ENCODE measurements at places on chromosomes 3 and 15.
A peak's percentile ranks its signal among the peaks of the same experiment; 100 is the strongest.

GRCh38 chr3:157204431-157204830, 44.5 kb upstream of the CCNL1 start:
- no peak for DNase-seq

DNA sequence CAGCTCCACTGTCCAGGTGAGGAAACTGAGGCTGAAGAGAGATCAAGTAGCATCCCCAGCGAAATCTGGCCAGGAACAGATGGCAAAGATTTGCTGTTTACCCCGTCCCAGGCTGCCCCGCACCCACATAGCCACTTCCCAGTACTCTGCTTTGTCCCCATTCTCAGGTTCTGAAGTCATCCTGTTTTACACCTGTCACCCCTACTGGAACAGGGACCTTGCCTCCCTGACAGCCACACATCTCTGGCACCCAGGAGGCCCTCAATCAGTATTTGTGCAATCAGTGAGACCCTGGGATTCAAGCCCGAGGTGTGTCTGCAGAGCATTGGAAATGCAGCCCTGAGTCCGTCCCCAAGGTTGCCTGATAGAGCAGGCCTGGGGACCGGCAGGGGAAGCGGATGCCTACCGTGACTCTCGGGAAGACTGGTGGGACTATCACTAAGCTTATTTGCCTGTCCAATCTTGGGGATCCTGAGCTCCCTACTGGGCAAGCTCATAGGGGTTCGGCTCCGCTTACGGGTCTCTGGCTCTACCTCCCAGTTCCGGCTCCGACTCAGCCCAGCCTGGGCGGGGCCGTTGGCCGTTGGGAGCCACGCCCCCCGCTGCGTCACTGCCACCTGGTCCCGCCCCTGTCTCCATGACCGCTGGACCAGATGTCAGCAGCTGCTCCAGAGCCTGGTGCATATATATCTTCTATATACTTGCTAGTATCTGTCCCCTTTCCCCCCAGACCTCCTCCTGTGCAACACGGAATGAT, 17.5 kb upstream of the FANCD2 start:
- peak; percentile 33 for DNase-seq

GRCh38 chr15:40238532-40239403, at the start of gene PAK6:
TSS of gene PAK6 (plus strand) at chr15:40239063. CDS start at chr15:40264786, 25,723 bp downstream.
- no peak for DNase-seq

GRCh38 chr3:31538801-31539200, 6.1 kb downstream of the STT3B start:
- no peak for DNase-seq

GRCh38 chr15:31563001-31563400, 236.4 kb downstream of the KLF13 start:
- DNase-seq: no peak

- DNase-seq: no peak
Observed at GRCh38 chr3:47978386-47978785, 37.8 kb downstream of the MAP4 start.

- no peak for DNase-seq
Observed at GRCh38 chr3:23875113-23875725, 41.6 kb downstream of the NKIRAS1 start.

- no peak for DNase-seq
Observed at GRCh38 chr3:143865302-143865701, 17.0 kb upstream of the SLC9A9 start.

DNA sequence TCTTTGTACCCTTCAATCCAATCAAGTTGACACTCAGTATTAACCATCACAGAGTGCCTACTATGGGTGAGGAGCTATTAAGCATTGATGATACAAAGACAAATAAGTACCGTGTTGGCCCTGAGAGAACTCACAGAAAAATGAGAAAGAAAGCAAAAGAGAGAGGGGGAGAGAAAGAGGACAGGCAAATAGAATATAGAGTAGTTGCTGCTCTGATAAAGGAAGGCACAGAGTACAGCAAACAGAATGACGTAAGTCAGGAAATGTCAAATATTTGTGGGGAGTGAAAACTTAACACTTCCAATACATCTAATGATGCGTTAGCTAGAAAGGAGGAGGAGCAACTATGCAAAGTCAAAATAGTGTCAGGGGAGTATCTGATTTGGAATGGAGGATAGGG, 320.6 kb upstream of the KCNH8 start:
- DNase-seq: no peak

DNA sequence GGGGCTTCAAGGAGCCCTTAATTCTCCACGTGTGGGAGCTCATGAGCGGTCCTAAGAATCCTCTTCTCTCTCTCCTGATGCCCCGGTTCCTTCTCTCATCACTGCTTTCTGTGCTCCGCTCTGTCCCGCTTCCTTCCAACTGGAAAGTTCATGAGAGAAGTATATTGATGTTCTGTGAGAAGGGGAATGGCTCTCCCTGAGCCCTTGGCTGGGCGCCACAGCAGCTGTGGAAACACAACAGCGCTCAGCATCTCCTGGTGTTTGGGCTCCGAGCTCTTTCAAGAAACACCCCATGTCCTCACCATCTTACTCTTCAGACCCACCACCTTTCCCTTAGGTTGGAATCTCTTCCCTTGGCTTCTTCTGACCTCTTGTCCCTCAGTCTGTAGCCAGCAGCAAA, 161.7 kb downstream of the VGLL4 start:
- no peak for DNase-seq

- DNase-seq: no peak
Observed at GRCh38 chr3:98809557-98809956, 46.4 kb downstream of the ST3GAL6 start.

- no peak for DNase-seq
Observed at GRCh38 chr3:107643038-107643883, 120.5 kb downstream of the BBX start.

DNA sequence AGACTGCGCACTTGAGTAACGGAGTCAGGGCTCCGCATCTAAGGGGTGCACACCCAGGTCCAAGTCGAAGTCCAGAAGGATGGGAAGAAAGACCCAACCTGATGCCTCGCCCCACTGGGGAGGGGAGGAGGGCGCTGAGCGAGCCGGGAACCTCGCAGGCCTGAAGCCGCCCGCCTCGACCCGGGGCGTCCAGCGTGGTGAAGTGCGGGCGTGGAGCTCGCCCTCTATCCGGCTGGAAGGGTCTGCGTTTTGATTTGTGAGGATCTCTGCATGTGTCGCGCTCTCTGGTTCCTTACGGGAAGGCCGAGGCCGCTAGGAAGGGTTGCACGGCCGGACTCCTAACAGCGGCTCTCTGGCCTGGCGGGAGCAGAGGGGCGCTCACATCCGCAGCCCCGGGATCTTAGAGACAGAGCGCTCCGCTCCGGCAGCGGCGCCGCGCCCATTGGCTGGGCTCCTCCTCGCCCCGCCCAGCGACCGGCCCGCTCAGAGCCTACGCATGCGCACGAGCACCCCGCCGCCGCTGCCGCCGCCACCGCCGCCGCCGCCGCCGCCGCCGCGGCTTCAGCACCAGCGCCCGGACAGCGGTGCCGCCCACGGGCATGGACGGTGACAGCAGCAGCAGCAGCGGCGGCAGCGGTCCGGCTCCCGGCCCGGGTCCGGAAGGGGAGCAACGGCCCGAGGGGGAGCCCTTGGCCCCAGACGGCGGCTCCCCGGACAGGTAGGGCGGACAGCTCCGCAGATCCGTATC, at the start of gene DISP2:
Gene DISP2, plus strand, starts transcription at position 497 of the 748 bp plus-strand sequence. Its CDS starts 103 bp downstream, at position 600.
- DNase-seq: peak; percentile 68

DNA sequence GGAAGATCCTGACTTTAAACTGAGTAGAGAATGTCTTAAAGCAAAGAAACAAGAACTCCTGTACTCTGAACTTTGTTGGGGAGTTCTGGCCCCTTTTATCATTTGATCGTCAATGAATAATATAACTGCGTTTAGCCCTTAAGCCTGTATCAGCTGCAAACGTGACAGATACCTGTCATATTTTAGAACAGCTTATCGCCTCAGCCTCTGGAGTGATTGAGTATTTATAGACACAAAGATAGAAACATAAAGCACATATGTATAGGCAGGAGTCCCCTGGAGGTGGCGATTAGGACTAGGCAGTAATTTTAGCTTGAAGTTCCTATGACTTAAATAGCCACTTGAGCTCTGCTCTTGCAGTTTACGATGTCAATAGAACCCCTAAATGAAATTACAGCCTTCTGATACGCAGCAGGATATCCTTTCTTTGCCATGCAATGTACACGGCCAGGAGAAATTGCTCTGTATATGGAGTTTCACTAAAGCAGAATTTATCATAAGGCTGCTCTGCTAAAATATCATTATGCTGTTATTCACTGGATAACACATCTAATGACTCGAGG, 321.8 kb downstream of the TIGIT start:
- no peak for DNase-seq

DNA sequence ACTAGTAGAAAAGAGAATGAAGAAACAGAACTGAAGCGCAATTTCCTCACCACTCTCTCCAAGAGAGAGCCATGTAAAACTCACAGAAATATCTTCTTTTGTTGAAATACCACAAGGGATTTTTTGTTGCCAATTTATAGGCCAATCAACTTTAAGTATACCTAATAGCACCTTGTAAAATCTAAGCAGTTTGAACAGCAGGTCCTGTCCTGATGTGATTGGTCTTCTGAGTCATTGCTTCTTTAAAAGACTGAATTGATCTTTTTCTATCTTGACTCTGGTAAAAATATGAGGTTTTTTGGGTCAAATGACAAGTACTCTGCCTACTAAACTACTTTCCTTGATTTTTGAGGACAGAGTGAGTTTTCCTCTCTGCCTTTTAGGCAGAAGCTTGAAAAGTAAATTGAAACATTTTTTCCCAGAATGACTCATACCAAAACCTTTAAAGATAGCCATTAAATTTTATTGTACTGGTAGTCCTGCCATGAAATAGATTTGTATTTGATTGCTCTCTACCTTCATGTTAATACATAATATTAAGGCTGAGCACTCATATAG, 343.9 kb upstream of the CBLB start:
- DNase-seq: no peak

DNA sequence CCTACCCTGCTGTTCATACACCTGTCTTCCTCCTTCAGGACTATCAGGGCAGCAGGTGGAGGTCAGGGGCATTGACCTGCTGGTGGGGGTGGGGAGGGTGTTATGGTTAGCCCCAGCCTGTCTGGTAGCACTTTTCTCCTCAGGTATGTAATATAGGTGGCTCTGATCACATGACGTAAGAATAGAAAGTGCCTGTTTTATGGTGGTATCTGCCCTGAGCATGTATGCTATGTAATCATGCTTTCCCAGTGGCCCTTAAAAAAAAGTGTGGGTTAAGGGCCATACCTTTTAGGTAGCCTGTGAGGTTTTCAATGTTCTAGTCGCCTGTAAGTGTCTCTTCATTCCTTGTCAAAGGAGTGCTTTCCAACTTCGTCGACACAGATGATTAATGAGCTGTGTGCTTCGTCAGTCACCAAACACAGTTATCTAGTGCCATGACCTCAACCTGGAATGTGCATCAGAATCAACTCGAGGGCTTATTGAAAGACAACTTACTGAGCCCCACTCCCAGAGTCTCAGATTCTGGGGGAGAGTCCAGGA, 86.3 kb downstream of the KLHL25 start:
- DNase-seq: no peak

DNA sequence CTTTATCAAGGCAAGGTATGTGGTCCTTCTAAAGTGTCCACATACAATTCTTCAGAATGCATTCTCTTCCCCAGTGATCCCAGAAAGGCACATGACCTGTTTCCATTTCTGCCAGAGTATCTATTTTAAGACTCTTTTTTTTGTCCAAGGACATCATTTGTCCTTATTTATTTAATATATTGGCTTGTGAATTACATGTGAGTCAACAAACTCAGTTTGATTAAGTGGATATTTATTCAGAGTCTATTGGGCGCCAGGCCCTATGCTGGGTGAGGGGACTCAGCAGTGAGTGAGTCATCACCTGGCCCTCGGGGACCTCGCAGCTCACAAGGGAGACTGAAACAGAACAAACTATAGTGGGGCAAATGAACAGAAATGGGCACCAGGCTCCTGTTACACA, 136.8 kb downstream of the SNRK start:
- no peak for DNase-seq

DNA sequence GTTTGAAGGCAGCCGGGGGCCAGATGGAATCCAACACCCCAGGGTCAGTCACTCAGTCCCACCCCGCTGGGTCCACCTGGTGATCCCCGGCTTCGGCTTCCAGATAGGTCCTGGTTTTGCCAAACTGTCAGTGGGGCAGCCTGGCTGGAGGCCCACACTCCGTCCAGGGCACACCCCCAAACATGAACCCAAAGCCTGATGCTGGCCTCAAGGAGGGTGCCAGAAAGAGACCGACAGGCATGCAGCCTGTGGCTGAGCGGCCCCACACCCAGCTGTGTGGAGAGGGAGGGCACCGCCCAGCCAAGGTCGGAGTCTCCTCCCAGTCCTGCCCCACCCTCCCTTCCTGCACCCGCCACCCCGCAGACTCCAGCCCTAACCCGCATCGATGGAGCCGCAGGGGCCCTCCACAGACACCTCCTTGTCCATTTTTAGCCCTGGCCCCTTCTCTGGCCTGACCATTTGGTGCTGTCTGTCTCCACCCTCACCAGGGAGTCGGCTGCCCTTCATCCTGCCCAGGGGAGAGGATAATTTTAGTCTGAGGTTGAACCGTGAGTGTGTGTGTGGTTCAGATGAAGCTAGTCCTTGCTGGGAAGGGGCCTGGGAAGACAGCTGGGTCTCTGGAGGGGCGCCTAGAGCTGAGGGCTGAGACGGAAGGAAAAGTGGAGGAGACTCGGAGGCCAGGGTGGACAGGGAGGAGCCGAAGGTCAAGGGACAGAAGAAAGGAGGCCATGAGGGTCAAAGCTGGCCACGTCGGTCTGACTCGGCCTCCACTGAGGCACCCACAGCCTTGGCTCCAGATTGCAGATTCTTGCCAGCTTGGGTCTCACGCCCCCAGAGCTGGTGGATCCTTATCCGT, 23.1 kb downstream of the TNK2 start:
- no peak for DNase-seq

GRCh38 chr3:170358042-170359010, 811 bp downstream of the SKIL start:
- peak; percentile 71 for DNase-seq

GRCh38 chr3:54083921-54084320, 38.4 kb upstream of the CACNA2D3 start:
- no peak for DNase-seq

DNA sequence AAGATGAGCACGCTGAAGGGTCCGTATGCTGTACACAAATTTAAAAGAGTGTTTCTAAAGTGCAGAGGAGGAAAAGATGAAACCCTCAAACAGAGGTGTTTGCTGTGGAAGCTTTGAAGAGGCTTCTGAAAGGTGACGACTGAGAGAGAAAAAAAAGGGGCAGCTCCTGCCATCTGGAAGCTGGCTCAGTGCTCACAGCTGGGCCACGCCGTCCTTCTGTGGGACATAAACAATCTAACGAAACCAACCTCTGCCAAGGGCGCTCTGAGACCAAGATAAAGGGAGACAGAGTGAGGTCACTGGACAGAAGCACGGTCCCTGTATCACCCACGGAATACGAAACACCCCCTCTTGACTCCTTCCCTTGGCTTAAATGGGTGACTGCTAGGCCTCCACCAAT, 96.3 kb upstream of the SLC6A6 start:
- DNase-seq: no peak

Data from stimulated activated CD8-positive, alpha-beta memory T cell treated with anti-CD3 and anti-CD28 coated beads, Interleukin-15, amount 100 ng/mL, for 4 hours (primary cell).